CD4-positive, alpha-beta memory T cell (primary cell): ENCODE measurements at places on chromosomes 16 and 17. TPM values are rescaled to one million over a fixed set of nuclear protein-coding genes. Genes with fewer than 3 reads are reported as not detected.

DNA sequence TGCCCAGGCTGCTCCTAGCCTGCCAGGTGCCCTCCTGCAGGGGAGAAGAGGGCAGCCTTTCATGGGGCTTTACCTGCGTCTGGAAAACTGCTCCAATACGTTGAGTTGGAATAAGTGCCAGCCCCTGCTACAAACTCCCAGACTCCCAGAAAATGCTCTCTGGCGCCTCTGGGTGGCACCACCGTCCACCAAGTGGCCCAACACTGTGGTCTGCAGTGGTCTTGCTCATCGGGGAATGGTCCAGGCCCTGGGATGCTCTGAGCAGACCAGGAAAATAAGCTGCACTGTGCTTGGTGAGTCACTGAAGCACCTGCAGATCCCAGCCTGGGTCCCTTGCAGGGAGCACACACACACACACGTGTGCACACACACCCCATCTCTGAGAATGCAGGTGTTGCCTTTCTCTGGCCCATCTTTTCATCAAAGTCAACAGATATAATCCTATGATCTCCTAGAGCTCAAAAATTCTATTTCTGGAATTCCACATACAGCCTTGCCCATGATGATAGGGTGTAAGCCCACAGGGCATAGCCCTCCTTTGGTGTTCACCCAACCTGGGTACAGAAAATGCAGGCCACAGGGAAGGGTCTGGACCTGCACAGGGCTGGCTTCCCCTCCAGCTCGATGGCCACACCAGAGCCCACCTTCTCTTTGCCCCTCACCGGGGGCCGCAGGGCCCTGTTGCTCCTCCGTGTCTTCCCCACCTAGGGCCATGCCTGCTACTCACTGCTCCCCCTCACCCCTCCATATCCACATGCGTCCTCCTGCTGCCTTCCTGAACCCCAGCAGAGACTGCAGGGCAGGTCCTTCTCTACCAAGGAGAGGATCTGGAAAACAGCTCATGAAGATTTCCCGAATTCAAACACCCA lies 20.5 kb downstream of the CDIP1 start:
- H3K36me3 ChIP-seq = no peaks in the 10 kb centered on the region
- peaks cover 39% of the 10 kb centered on the region for H3K4me1 ChIP-seq
- H3K27me3 ChIP-seq = no peaks in the 10 kb centered on the region
- no peak for DNase-seq
- H3K27ac ChIP-seq = no peak overlapping the region
- no peak overlapping the region for H3K4me3 ChIP-seq

- no peak overlapping the region for H3K27ac ChIP-seq
- no peaks in the 10 kb centered on the region for H3K27me3 ChIP-seq
- no peak for DNase-seq
- no peaks in the 10 kb centered on the region for H3K36me3 ChIP-seq
These were observed 87.5 kb upstream of the SDK2 start for GRCh38 chr17:73731733-73732132.

GRCh38 chr16:68406458-68407152 lies 41.7 kb downstream of the SMPD3 start:
- DNase-seq = no peak
- H3K4me1 ChIP-seq = peaks cover 3% of the 10 kb centered on the region
- no peaks in the 10 kb centered on the region for H3K27me3 ChIP-seq
- H3K27ac ChIP-seq = no peak overlapping the region
- no peaks in the 10 kb centered on the region for H3K36me3 ChIP-seq
- no peak overlapping the region for H3K4me3 ChIP-seq

- H3K36me3 ChIP-seq = no peaks in the 10 kb centered on the region
- no peaks in the 10 kb centered on the region for H3K27me3 ChIP-seq
- no peak overlapping the region for H3K4me3 ChIP-seq
- no peak for DNase-seq
- H3K27ac ChIP-seq = no peak overlapping the region
These were observed 9.6 kb downstream of the CTRB1 start for GRCh38 chr16:75228143-75228976.

- H3K4me3 ChIP-seq = no peak overlapping the region
- DNase-seq = no peak
- H3K27ac ChIP-seq = no peak overlapping the region
- H3K36me3 ChIP-seq = no peaks in the 10 kb centered on the region
- no peaks in the 10 kb centered on the region for H3K4me1 ChIP-seq
- H3K27me3 ChIP-seq = no peaks in the 10 kb centered on the region
These were observed 2.9 kb downstream of the SRL start for GRCh38 chr16:4239020-4239419.

- H3K27ac ChIP-seq = no peak overlapping the region
- no peaks in the 10 kb centered on the region for H3K36me3 ChIP-seq
- no peaks in the 10 kb centered on the region for H3K4me1 ChIP-seq
- no peaks in the 10 kb centered on the region for H3K27me3 ChIP-seq
These were observed 75.1 kb upstream of the CA10 start for GRCh38 chr17:52233632-52234031.

- H3K27ac ChIP-seq = no peak overlapping the region
- no peaks in the 10 kb centered on the region for H3K36me3 ChIP-seq
- H3K27me3 ChIP-seq = no peaks in the 10 kb centered on the region
- peaks cover 7% of the 10 kb centered on the region for H3K4me1 ChIP-seq
These were observed 73.6 kb downstream of the USP32 start for GRCh38 chr17:60318326-60318725.

GRCh38 chr17:65389426-65389825 lies 172.0 kb downstream of the AXIN2 start:
- no peak for DNase-seq
- H3K27me3 ChIP-seq = no peaks in the 10 kb centered on the region
- H3K36me3 ChIP-seq = no peaks in the 10 kb centered on the region

The LGALS9C gene
- total RNA-seq = not detected

The GDPD3 gene
- 31.5 TPM for total RNA-seq
